ENCODE measurements at places on chromosomes 13 and 19.

DNA sequence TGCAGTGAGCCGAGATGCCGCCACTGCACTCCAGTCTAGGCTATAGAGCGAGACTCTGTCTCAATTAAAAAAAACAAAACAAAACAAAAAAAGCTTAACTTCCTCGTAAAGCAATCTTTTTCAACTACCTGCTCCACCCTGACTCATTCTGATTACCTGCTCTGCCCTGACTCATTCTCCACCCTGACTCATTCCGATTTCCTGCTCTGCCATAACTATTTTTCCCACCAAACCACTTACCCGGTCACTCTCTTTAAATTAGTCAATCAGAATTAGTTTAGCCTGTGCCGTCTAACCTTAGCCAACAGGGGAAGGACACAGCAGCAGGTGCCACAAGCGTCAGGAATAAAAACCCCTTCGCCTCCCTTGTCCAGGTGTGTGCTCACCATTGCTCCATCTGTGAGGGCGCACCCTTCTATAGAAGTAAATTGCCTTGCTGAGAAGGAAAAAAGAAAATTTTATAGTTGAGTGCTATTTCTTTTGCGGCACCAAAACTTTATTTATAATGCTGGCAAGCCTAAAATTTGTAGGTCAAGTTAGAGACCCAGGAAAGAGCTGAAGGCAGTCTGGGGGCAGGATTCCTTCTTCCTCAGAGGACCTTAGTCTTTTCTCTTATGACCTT lies 1.7 kb upstream of the IFT88 start:
- DNase-seq = no peak

GRCh38 chr19:15251749-15252397 lies 19.6 kb upstream of the EPHX3 start:
- DNase-seq = peak; percentile 31

GRCh38 chr13:28449826-28450773 lies 44.8 kb downstream of the FLT1 start:
- no peak for DNase-seq

DNA sequence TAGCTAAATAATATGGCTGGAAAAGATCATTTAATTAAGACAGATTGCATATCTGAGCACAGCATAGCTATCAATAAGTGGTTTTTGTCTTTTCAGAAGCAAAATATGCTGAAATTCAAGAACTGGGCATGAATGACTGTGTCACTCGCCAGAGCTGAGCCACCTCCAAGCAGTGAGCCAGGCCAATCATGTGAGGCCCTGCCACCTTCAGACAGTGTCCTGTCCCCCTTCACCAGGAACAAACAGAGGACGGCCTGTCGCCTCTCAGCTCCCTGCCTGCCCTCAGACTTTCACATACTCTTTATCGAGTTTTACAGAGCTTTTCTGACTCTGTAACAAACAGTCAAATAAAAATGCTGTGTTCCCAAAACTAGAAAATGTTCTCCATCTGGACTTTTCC lies 171.0 kb upstream of the TSC22D1 start:
- no peak for DNase-seq

DNA sequence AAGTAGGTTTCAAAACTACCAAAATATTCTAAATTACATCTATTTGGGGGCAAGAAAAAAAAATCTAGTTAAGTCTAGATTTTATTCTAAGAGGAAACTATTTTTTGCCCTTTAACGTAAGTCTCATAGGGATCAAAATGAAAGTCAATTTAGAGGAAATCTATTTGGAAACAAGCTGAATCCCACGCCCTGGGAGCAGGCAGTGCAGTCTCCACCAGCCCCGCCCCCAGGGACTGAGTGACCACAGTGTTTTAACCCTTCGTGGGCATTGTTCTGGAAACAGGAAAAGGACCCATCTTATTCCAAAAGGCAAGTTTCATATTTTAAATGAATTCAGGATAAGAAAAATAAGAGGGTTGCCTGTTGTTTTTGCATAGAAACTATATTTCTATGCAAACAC lies 209.7 kb downstream of the SPRY2 start:
- peak; percentile 60 for DNase-seq
